ENCODE measurements at places on chromosomes 2 and 18.
A peak's percentile ranks its signal among the peaks of the same experiment; 100 is the strongest.

DNA sequence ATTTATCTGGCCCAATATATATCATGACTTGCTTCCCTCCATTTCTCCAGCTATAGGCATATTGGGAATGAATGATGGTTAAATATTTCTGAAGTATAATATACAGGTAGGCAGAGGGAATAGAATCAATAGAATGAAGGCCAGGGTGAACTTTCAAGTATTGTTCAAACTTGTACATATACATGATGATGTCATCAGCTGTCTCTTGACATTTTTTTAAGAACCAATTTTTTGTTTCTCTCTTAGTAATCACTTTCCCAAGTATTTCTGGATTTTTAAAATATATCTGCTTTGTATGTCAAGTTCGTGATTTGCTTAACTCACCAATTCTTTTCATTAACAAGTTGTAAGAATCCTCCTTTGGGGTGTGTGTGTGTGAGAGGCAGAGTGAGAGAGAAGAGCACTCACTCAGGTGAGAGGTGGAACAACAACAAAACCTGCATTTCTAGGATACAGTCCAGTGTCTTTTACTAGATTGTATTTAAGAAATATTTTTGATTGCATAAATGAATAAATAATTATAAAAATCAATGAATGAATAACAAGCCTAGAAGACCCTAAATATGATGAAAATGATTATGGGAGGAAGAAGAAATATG lies 1239.1 kb downstream of the LRP1B start:
- H3K36me3 ChIP-seq, result no peaks in the 10 kb centered on the region
- no peaks in the 10 kb centered on the region for H3K4me1 ChIP-seq
- no peak overlapping the region for H3K27ac ChIP-seq
- H3K4me3 ChIP-seq, result no peak overlapping the region
- no peaks in the 10 kb centered on the region for H3K27me3 ChIP-seq

- no peaks in the 10 kb centered on the region for H3K36me3 ChIP-seq
- H3K4me1 ChIP-seq, result peaks cover 31% of the 10 kb centered on the region
- DNase-seq, result no peak
- peak overlapping the region; percentile 37 for H3K27ac ChIP-seq
- H3K27me3 ChIP-seq, result no peaks in the 10 kb centered on the region
- peak overlapping the region; percentile 3 for H3K4me3 ChIP-seq
These were observed 165.6 kb downstream of the SMAD7 start for GRCh38 chr18:48785091-48785614.

GRCh38 chr2:235191978-235192377 lies 240.2 kb downstream of the SH3BP4 start:
- peaks cover 8% of the 10 kb centered on the region for H3K27me3 ChIP-seq
- DNase-seq, result no peak
- H3K36me3 ChIP-seq, result no peaks in the 10 kb centered on the region
- no peak overlapping the region for H3K4me3 ChIP-seq

GRCh38 chr2:8892111-8892510 lies 54.7 kb upstream of the KIDINS220 start:
- H3K4me1 ChIP-seq, result no peaks in the 10 kb centered on the region
- no peak for DNase-seq
- H3K27me3 ChIP-seq, result no peaks in the 10 kb centered on the region

GRCh38 chr18:13480571-13481255 lies 245.6 kb downstream of the FAM210A start:
- H3K27me3 ChIP-seq, result no peaks in the 10 kb centered on the region
- peaks cover 39% of the 10 kb centered on the region for H3K4me1 ChIP-seq
- H3K27ac ChIP-seq, result no peak overlapping the region

DNA sequence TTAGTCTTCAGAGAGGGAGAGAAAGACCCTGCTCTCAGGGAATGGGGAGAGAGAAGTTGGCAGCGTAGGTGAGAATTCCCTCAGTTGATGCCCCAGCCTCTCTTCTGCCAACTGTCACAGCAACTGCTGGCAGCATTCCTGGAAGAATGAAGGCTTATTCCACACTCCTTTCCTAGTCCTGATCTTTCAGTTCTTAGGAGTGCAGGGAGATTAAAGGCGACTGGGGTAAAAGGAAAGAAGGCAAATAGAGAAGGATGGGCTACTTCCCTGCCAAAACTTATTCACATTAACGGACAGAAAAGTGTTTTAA lies 65.9 kb upstream of the ACAA2 start:
- peaks cover 3% of the 10 kb centered on the region for H3K4me1 ChIP-seq
- no peak overlapping the region for H3K27ac ChIP-seq
- DNase-seq, result no peak
- no peaks in the 10 kb centered on the region for H3K36me3 ChIP-seq
- H3K4me3 ChIP-seq, result no peak overlapping the region
- H3K27me3 ChIP-seq, result peaks cover 8% of the 10 kb centered on the region

DNA sequence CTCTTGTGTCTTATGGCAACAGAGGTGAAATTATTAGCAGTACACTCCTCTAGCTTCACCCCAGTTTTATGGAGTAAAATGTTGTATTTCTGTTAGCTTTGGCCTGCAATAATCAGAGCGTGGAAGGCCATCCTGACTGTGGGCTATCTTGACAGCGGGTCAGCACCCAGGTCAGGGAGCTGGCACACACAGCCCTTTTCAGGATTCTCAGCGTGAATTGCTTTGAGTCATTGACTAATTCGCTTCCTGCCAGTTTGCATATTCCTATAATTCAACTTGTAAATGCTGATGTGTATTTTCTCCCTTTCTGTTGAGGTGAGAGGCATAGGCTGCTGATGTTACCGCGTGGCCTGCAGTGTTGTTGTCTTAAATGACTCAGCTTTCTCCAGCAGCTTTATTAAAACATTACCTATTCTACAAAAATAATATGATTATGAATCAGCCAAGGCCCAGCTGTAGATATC lies 109.6 kb upstream of the EML6 start:
- H3K4me1 ChIP-seq, result peaks cover 33% of the 10 kb centered on the region
- DNase-seq, result no peak
- H3K36me3 ChIP-seq, result peaks cover 18% of the 10 kb centered on the region

DNA sequence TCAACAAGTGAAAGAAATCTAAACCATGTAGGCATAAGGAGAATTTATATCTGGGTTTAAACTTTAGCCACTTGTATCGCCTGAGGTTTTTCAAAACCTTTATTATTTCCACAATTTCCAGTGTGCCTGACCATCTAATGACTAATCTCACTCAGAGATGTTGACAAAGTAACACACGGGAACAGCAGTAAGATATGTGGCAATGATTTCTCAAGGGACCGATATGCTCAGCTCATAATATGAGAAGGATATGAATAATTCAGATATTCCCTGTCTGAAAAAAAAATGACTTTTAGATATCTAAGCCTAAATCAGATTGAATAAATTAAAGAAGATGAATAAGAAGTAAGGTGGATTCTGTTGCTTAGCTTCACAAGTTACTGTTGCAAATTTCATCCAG lies 43.5 kb downstream of the TMEM163 start:
- DNase-seq, result no peak
- peaks cover 1% of the 10 kb centered on the region for H3K27me3 ChIP-seq
- H3K4me1 ChIP-seq, result peaks cover 49% of the 10 kb centered on the region
- H3K36me3 ChIP-seq, result no peaks in the 10 kb centered on the region
- no peak overlapping the region for H3K27ac ChIP-seq

DNA sequence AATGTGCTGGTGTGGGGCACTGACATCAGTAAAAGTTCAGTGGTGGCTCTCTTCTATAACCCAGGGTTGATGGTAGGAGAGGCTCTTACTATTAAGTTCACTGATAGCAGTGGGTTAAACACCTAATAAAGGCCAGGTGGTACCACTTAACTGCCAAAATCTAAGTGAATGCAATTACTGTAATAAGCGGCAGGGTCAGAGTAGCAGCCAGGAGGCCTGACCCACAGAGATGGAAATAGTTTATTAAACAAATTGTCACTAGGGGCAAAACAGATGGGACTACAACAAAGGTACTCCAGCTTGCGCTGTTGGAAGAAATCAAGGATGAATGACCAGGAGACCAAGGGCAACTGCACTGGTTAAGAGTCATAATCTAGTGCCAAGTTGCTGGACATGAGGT lies 26.6 kb downstream of the ZSWIM2 start:
- no peaks in the 10 kb centered on the region for H3K36me3 ChIP-seq
- H3K4me1 ChIP-seq, result no peaks in the 10 kb centered on the region
- no peak for DNase-seq
- H3K27ac ChIP-seq, result no peak overlapping the region

DNA sequence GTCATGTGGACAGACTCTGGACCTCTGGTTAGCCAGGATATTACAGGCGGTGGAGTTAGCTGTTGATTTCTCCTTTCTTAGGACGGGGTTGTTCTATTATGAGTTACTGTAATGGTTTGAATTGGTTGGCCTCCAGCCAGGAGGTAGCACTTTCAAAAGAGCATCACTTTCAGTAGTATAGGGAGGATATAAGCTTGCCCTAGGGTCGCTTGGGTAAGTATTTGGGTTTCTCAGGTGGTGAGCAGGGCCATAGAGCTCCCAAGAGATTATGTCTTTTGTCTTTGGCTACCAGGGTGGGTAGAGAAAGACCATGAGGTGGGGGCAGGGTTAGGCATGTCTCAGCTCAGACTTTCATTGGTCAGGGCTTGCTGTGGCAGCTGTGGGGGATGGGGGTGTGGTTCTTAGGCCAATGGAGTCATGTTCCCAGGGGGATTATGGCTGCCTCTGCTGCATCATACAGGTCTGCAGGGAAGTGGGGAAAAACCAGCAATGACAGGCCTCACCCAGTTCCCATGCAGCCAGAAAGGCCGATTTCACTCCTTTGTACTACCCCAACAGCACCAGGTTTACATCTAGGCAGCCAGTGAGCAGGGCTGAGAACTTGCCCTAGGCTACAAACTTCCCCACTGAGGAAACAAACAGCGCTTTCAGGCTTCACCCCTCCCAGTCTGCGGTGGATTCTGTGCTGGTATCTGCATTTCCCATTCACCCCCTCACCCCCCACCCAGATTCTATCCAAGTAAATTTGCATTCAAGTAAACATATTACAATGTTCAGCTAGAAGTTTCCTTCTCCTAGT lies 89.4 kb upstream of the SLC38A11 start:
- H3K36me3 ChIP-seq, result no peaks in the 10 kb centered on the region
- H3K4me3 ChIP-seq, result no peak overlapping the region
- peaks cover 5% of the 10 kb centered on the region for H3K27me3 ChIP-seq
- H3K27ac ChIP-seq, result no peak overlapping the region
- H3K4me1 ChIP-seq, result no peaks in the 10 kb centered on the region

GRCh38 chr2:43303889-43304288 lies 77.5 kb upstream of the ZFP36L2 start:
- no peak overlapping the region for H3K4me3 ChIP-seq
- peaks cover 7% of the 10 kb centered on the region for H3K36me3 ChIP-seq
- DNase-seq, result no peak
- H3K27ac ChIP-seq, result no peak overlapping the region
- no peaks in the 10 kb centered on the region for H3K27me3 ChIP-seq

- H3K36me3 ChIP-seq, result no peaks in the 10 kb centered on the region
- no peak for DNase-seq
- no peak overlapping the region for H3K4me3 ChIP-seq
- H3K27me3 ChIP-seq, result peaks cover 6% of the 10 kb centered on the region
- no peaks in the 10 kb centered on the region for H3K4me1 ChIP-seq
These were observed 8.5 kb upstream of the RMDN2 start for GRCh38 chr2:37916512-37917082.

DNA sequence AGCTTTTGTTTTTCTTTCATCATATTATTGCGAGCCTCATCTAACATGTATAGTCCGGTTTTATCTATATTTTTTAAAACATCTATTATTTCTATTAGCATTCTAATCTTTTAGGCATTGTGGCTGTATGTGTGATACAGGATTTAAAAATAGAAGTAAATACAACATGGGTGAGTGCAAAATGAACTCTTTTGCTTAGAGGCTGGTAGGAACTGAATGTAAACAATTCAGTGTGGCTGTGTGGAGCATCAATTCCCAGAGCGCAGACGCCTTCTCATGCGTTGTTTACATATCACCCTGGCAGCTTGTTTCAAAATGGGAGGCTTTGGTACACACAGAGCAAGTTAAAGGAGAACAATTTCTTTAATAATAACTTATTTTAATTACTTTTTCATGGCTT lies 836 bp downstream of the DTNA start:
- H3K4me1 ChIP-seq, result no peaks in the 10 kb centered on the region
- no peak for DNase-seq
- H3K27ac ChIP-seq, result no peak overlapping the region
- H3K4me3 ChIP-seq, result no peak overlapping the region
- H3K36me3 ChIP-seq, result no peaks in the 10 kb centered on the region

- H3K36me3 ChIP-seq, result peaks cover 54% of the 10 kb centered on the region
- H3K27me3 ChIP-seq, result no peaks in the 10 kb centered on the region
- H3K27ac ChIP-seq, result peak overlapping the region; percentile 53
- H3K4me3 ChIP-seq, result no peak overlapping the region
- H3K4me1 ChIP-seq, result peaks cover 77% of the 10 kb centered on the region
These were observed 12.2 kb downstream of the DGUOK start for GRCh38 chr2:73938718-73939352.

DNA sequence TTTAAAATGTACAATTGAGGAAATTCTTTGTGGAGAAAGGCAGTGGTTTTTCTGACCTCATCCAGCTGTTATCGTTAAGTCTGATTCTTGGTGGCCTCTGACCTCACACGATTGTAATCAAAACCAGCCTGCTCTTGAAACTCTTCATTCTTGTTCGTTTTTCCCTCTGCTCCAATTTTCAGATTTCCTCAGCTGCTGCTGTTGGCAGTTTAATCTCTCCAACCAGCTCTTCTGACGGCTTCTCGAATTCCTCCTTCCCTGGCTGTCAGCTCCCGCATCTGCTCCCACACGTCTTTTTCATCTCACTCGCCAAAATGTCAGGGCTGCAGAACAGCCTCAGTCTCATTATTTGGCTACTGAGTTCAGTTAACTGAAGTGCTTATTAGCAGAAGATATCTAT lies 136.1 kb downstream of the DCDC2C start:
- no peaks in the 10 kb centered on the region for H3K36me3 ChIP-seq
- H3K27ac ChIP-seq, result no peak overlapping the region
- H3K4me3 ChIP-seq, result no peak overlapping the region
- H3K27me3 ChIP-seq, result peaks cover 3% of the 10 kb centered on the region
- DNase-seq, result no peak

GRCh38 chr2:238337846-238338245 lies 17.5 kb downstream of the TRAF3IP1 start:
- no peak overlapping the region for H3K27ac ChIP-seq
- H3K36me3 ChIP-seq, result peaks cover 1% of the 10 kb centered on the region
- no peak for DNase-seq
- H3K4me1 ChIP-seq, result peaks cover 8% of the 10 kb centered on the region

DNA sequence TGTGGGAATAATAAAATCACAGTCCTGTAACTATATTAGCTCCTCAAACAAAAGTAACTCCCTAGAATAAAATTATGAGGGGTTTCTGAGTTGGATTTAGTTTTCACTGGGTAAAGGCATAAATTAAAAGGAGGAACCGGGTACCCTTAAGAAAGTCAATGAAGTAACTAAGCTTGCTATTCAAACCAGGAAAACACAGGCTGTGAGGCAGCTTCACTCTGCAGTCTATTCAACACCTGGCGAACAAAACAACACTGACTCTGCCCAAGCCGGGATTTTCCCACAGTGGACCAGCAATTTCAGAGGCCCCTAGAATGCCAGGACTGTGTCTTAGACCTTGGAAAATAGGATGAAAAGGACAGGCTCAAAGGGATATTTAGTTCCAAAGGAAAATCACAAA lies 24.6 kb upstream of the CREB1 start:
- H3K36me3 ChIP-seq, result peaks cover 2% of the 10 kb centered on the region
- no peaks in the 10 kb centered on the region for H3K27me3 ChIP-seq
- H3K4me3 ChIP-seq, result peak overlapping the region; percentile 56
